Nasal cavity respiratory epithelium epithelial cell of viscerocranial mucosa (primary cell): ENCODE measurements at places on chromosomes 2 and 18. TPM values are rescaled to one million over a fixed set of nuclear protein-coding genes. Genes with fewer than 3 reads are reported as not detected.

Gene FTCDNL1
- total RNA-seq = 2.3 and 2.7 TPM in 2 replicates

Gene OTX1
- 2.7 and 8.1 TPM in 2 replicates for total RNA-seq

Gene MTCL1
- total RNA-seq = 17.8 and 37.7 TPM in 2 replicates

Gene MC4R
- total RNA-seq = not detected in 2 replicates

Gene SERPINB12
- total RNA-seq = 0.28 and 0.34 TPM in 2 replicates

Gene ESPNL
- under 0.01 and 0.14 TPM in 2 replicates for total RNA-seq

Gene ANKRD30B
- not detected in 2 replicates for total RNA-seq

Gene IL18RAP
- total RNA-seq = 0.21 TPM in 1 of 2 replicates, not detected in the other

Gene COQ10B
- total RNA-seq = 35.1 and 47.5 TPM in 2 replicates

Gene CRYBA2
- not detected in 2 replicates for total RNA-seq

Gene RAD51AP2
- 0.34 and 0.57 TPM in 2 replicates for total RNA-seq

Gene CCDC121
- 0.68 and 1.2 TPM in 2 replicates for total RNA-seq

Gene SERPINB13
- total RNA-seq = 16.7 and 114 TPM in 2 replicates

Gene RNF125
- 1.7 and 2.3 TPM in 2 replicates for total RNA-seq

Gene POTEJ
- total RNA-seq = not detected in 2 replicates

Gene ADAM17
- 116 and 123 TPM in 2 replicates for total RNA-seq

Gene CCDC148
- total RNA-seq = 0.34 and 0.71 TPM in 2 replicates

Gene CABYR
- 1.4 and 2.7 TPM in 2 replicates for total RNA-seq

Gene TNFRSF11A
- total RNA-seq = 0.34 and 1.00 TPM in 2 replicates

Gene TUBA3D
- not detected in 2 replicates for total RNA-seq

Gene PCARE
- total RNA-seq = under 0.01 TPM in 1 of 2 replicates, not detected in the other

Gene CCT4
- 146 and 158 TPM in 2 replicates for total RNA-seq

Gene MOGAT1
- total RNA-seq = not detected in 2 replicates

Gene RAB3GAP1
- total RNA-seq = 136 and 144 TPM in 2 replicates

Gene UGT1A9
- total RNA-seq = not detected in 2 replicates

Gene CHMP1B
- total RNA-seq = 150 and 161 TPM in 2 replicates

Gene IL1F10
- total RNA-seq = 0.34 TPM in 1 of 2 replicates, not detected in the other

Gene MRO
- total RNA-seq = not detected in 2 replicates

Gene SP140
- under 0.01 and 0.36 TPM in 2 replicates for total RNA-seq

Gene PAX8
- under 0.01 and 1.1 TPM in 2 replicates for total RNA-seq
